ENCODE measurements at places on chromosomes 1 and 21.

- DNase-seq: no peak
Measured at GRCh38 chr1:223214261-223214807, 71.3 kb upstream of the TLR5 start.

- DNase-seq: no peak
Measured at GRCh38 chr1:56547977-56548376, 31.4 kb downstream of the PLPP3 start.

GRCh38 chr1:214540324-214540723 is 11.1 kb downstream of the PTPN14 start:
- DNase-seq: no peak

DNA sequence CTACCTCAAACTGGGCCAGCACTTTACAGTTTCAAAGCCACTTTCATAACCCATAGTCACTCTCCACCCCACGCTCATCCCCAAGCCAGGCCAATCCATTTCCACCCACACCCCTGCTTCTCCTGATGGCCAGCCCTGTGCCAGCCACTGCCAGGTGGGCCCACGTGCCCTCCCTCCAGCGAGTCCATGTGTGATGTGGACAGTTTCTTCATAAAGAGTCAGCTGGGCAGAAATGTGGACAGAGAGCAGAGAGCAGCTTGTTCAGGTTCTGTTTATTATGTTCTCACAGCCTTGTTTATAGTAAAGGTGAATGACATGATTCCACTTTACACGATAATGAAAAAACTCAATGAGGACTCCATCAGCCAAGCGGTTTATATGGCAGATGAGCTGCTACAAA is 37.4 kb upstream of the RGS16 start:
- DNase-seq: no peak

DNA sequence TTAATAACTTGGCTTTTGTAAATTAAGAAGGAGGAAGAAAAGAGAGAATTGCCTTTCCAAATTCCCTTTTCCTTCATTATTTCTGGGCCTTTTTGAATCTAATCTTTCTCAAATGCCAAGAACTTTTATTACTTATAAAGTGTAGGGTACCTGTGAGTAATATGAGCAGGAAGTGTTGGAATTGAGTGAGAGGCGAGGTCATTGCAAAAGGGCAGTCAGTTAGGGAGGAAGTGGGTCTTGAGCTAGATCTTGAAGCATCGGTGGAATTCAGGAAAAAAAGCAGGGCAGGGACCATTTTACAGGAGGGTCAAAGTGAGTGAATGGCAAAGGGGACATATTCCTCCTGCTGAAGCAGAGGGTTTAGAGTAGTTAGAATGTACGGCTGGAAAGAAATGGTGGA is 23.4 kb downstream of the DDI2 start:
- no peak for DNase-seq

Measured in stimulated activated CD8-positive, alpha-beta memory T cell treated with anti-CD3 and anti-CD28 coated beads, Interleukin-2, amount 100 ng/mL, for 1 hour (primary cell).